ENCODE measurements at places on chromosomes 3 and 15.

DNA sequence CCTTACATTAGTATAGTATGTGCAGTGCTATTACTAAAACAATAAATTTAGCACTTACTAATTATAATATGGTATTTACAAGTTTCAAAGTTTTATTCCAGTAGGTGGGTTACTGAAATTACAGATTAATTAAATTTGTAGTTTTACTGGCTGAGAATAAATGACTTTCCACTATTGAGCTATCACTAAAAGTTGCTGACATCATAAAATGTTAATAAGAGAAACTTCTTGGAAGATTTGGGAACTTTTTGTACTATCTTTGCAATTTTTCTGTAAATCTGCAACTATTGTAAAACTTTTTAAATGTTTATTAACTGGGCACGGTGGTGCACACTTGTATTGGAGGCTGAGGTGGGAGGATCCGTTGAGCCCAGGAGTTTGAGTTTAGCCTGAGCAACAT lies 247.7 kb downstream of the UBE2E2 start:
- DNase-seq, result no peak

DNA sequence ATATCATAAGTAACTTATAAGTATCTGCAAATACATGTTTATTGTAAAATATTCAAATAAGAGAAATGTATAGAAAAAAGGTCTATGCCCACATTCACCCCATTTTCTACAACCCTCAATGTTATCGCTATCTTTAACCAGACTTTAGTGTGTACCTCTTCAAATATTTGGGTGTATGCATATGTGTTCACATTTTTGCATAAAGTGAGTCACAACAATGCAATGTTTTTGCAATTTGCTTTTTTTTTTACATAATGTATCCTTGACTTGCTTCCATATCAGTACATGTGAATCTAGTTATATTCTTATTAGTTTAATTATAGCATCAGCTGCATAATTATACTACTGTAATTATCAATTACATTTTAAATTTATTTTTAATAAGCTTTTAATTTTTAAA lies 117.3 kb upstream of the LYSMD4 start:
- no peak for DNase-seq

GRCh38 chr15:57321973-57322601 lies 54.2 kb upstream of the CGNL1 start:
- no peak for DNase-seq

DNA sequence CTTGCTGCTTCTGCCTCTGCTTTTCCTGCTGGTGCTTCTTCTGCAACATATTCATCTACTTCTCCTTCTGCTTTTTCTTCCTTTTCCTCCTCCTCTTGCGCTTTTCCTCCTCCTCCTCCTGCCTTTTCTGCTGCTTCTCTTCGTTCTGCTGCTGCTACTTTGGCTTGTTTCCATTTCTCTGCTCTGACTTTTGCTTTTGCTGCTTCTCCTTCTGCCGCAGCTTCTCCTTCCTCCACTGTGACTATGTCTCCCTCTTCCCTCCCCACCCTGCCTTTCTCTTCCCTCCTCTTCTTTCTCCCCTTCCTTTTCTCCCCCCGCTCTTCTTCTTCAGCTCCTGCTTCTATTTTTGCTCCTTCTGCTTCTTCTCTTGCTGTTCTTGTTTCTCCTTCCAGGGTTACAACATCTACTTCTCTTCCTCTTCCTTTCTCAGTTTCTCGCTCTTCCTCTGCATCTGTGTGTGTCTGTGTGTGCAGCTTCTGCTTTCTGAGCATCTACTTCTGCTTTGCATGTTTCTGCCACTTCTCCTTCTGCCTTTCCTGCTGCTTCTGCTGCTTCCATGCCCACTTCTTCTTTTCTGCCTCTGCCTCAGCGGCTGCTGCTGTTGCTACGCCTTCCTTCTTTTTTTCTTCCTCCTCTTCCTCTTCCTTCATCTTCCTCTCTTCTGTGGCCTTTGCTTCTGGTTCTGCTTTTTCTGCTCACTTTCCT lies 51.4 kb downstream of the FAM43A start:
- DNase-seq, result no peak

GRCh38 chr3:16359331-16359730 lies 94.3 kb downstream of the OXNAD1 start:
- DNase-seq, result no peak

GRCh38 chr15:66670762-66671580 lies 31.1 kb upstream of the SMAD6 start:
- no peak for DNase-seq

DNA sequence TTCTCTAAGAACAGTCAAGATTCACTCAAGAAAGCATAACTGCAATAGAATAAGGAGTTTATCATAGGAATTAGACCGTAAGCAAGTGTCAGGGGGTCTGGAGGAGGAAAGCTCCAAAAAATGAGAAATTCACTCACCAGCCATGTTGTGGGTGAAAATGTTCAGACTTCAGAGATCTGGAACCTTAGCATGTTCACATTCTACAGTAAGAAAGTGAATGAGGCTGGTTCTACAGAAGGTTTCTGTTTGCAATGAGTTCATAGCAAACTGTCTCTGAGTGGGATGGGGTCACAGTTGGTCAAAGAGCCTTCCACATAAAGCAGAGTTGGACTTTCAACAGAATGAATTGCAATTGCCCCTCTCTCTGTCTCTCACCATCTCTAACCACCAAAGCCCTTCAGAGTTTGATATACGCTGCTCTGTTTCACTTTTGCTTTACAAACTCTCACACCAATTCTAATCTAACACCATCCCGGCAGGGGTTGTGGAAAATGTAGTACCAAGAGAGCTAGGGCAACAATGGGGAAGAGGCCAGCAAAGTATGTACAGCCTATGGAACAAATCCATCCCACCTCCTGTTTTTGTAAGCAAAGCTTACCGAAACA lies 581.8 kb upstream of the UBE2E2 start:
- DNase-seq, result no peak

GRCh38 chr15:100570735-100571313 lies 31.2 kb downstream of the LINS1 start:
- DNase-seq, result no peak

DNA sequence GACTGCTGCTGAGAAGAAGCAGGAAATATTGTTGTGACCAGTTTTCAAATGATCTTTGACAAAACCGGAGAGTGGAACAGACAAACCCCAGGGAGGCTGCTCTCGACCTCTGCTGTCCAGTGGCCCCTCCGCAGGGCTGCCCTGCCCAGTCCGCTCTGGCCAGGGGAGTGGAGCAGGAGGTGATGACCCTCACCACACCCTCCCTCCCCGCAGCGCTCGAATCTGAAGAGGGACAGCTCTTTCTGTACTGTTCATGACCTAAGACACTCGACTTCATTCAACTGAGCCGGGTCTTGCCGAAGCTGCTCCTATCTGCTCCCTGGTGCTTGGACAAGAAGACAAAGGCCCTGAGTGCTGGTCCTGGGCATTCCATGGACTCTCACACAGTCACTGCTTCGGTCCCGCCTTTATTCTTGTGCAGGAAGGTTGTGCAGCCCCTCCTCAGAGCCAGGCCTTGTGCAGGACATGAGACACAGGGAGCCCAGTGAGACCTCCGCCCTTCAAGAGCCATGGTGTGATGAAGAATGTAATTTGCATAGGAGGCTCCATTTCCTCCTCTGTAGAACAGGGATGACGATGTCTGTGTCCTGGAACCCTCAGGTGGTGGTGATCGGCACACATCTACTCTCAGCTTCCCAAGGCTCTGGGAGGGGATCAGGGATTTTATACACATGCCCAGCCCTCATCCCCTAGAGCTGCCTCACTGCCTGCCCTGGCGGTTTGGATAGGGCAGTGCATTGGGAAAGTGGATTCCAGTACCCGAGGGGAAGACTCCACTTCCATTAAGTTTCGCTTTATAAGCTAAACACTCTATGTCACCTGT lies 97.1 kb upstream of the PRR20G start:
- no peak for DNase-seq

DNA sequence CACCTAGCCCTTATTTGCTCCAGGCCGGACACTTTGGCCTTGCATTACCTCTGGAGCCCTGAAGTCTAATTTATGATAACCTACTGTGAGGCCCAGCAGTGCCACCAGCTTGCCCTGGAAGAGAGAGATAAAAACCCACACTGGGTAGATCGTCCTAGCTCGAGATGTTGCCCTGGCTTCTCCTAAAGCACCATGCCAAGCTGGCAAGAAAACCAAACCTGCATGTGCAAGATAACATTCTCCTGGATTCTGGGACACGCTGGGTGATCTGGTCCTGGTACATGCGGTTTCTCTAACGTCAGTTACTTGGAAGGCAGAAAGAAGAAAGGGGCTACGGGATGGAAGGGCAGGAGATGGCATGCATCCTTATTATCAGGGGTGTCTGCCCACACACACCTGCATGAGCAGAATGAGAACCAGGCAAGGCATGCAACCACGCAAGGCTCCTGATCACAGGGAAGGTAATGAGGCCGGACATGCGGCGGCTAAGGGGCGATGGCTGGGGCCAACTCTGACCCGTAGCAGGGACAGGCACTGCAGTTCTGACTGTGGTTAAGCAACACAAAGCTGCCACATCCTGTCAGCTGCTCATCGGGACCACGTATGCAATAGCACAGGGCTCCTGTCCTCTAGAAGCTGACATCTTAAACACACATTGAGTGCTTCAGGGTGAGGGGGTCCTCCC lies 73.0 kb downstream of the OXNAD1 start:
- peak; percentile 48 for DNase-seq

DNA sequence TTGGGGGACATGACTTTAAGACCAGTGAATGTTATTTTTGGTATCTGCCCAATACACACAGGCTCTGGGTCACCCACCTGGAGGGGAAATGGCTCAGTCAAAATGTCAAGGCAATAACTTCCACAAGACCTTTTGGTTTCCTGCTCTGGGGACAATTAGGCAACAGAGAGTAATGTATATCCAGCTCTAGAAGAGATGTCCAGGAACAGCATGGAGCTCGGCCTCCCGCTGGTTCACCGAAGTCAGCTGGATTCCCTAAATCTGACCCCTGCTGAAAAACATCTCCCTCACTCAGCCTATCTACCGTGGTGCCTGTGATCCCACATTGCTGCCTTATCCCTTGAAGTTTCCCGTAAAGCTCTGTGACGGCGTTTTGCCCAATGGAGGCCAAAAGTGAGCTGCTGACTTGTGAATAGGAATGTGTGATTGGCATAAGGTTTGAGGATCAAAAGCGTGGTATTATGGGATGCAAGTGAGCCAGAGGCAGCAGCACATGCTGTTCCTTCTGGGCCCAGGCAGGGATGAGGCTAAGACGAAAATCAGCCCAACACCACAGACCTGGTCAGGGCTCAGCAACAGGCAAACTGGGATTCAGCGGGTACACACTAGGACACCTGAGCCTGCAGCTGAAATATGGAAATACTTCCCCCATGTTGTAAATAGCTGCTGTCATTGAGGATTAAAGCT lies 47.2 kb upstream of the SLC6A11 start:
- DNase-seq, result no peak

DNA sequence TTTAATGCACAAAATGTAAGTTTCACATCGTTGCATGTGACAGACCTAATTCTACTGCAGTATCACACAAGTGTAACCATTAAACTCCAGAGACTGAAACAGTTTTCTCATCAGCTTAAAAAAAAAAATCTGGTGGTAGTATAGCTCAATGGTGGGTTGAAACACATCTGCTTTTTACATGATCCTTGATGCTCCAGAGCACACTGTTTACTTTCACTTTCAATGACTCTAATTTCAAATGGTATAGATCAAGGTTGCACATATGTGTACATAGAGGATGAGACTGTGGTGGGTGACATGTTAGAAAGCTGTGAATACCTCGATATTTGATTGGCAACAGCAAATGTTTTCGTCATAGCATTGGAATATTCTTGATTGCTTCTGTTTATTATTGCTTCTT lies 22.4 kb downstream of the MCTP2 start:
- no peak for DNase-seq

DNA sequence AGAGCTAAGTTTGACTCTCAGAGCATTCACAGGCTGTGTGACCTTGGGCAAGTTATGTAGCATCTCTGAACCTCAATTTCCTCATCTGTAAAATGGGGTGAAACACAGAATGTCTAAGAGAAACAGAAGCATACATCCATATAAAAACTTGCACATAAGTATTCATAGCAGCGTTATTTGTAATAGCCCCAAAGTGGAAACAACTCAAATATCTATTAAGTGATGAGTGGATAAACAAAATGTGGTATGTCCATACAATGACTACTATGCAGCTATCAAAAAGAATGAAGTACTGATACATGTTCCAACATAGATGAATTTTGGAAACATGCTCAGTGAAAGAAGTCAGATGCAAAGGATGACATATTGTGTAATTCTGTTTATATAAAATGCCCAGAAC lies 201.8 kb upstream of the KBTBD8 start:
- DNase-seq, result no peak

GRCh38 chr15:29681166-29681845 lies 141.0 kb downstream of the TJP1 start:
- no peak for DNase-seq

DNA sequence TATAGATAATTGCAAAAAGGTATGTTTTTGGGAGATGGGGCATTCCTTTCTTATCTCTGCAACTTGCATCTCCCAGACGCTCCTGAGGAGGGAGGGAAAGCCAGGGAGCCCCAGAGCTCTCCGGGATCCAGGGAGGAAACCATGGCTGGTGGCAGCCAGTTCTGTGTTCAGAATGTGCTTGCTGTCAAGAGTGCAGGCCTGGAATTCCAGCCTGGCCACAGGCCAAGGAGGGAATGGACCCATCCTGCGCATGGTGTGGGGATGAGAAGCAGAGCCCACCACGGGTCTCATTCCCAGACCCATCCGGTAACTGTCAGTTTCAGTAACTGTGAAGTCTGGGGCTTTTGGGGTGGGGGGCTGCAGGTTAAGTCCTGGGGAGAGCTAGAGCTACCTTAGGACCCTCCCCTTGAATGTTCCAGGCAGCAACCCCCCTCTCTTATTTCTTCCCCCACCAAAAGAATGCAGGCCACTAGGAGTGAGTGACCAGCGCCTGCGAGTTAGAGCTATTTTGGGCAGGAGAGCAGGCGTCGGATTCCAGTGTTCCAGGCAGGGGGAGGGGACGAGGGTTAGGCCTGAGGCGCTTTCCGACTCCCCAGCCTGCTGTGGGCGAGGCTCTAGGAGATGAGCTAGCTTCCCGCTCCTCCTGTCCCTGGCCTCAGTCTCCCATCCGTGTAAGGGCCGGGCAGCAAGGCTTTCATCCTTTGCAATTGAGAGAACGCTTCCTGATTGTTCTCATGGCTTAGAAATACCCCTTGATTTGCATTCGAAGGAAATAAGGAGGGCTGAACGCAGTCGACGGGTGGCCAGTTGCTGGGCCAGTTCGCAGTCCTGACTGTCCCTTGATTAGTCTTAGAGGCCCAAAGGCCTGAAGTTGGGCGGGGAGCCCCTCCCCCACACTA lies 781 bp upstream of the DAG1 start:
- DNase-seq, result no peak

GRCh38 chr3:38059148-38059547 lies 20.1 kb downstream of the DLEC1 start:
- no peak for DNase-seq

DNA sequence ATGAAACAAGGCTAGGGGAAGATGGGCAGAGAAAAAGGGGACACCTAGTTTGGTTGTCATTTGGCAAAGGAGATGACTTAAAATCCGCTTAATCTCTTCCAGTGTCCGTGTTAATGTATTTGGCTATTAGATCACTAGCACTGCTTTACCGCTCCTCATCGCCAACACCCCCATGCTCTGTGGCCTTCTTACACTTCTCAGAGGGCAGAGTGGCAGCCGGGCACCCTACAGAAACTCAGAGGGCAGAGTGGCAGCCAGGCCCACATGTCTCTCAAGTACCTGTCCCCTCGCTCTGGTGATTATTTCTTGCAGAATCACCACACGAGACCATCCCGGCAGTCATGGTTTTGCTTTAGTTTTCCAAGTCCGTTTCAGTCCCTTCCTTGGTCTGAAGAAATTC lies 39.6 kb downstream of the DNASE1L3 start:
- DNase-seq, result no peak

Measured in stimulated activated CD8-positive, alpha-beta memory T cell treated with anti-CD3 and anti-CD28 coated beads, Interleukin-15, amount 100 ng/mL, for 48 hours (primary cell).